CD4-positive, alpha-beta T cell treated with Interleukin-4 for 1 hour (primary cell): ENCODE measurements at places on chromosomes 6 and 20.

- no peak for DNase-seq
Measured at GRCh38 chr6:19754686-19755085, 82.5 kb upstream of the ID4 start.

DNA sequence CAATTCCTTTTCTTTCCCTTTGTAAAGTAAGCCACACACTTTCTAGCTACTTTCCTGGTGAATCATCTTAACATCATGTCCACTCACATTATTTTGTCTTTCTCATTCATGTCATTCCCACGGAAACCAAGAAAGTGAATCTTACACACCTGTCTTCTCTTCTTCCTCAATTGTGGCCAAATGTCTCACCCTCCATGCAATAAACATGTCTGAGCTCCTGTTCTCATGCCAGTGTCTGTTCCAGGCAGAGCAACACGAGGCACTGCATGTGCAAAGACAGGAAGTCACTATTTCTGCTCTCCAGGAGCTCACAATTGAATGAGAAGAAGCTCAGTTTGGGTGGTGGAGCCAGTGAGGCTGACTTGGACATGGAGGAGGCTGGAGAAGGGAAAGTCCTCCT is 29.0 kb upstream of the TMEM244 start:
- no peak for DNase-seq

DNA sequence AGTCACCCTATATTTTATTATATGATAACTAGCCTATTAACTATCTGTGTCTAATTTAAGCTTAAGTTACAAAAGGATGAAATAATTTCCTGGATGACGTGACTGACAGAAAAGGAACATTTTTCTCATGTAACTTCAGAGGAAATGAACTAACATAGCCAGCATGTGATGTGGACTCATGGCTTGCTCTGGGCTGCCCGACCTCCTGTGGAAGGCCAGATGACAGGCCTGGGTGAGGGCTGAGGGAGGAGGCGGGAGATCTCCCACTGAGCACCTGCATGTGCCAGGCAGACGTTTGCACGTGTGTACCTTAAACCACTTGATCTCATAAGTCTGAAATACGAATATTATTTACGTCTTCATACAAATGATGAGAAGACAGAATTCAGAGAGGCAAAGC is 321.1 kb downstream of the SYNE1 start:
- DNase-seq: no peak

GRCh38 chr6:109660526-109661320 is 30.3 kb downstream of the AK9 start:
- DNase-seq: no peak

DNA sequence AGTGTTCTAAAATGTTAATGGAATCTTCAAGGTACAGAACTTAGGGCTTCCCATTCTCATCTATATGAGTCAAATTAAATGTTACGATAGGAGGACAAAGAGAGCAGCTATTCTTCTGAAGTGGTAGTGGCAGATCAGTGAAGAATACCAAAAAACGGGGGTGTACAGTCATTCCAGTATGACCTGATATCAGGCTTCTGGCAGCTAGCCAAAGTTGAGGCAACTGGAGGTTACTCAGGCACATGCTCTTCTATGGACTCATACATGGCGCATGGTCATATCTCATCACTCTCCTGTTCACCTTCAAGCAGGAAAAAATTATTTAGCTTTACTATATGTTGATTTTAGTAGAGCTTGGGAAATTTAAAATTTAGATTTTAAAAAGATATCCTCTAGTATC is 1608.8 kb downstream of the GRIK2 start:
- no peak for DNase-seq

GRCh38 chr20:23005776-23006175 is 29.3 kb upstream of the SSTR4 start:
- no peak for DNase-seq

GRCh38 chr20:21125072-21125848 is 622 bp upstream of the KIZ start:
- DNase-seq: no peak

- no peak for DNase-seq
Measured at GRCh38 chr6:19059102-19059501, 672.0 kb downstream of the RNF144B start.

DNA sequence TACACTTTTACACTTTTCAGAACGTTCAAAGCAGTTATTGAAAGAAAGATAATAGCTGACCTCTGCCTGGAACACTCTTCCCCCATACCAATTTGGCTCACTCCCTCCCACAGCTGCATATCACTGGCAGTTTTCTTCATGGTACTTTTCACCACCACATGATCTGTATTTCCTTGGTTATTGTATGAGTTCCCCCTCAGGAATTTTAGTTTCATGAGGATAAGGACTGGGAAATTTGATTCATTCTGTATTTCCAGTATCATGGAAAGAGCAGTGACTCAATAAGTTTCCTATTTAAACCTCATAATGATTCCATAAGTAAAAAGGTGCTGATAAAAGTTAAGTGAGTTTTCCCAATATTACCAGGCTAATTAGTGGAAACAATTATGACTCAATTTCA is 16.0 kb downstream of the HTR1B start:
- no peak for DNase-seq

GRCh38 chr6:111173946-111174345 is 86.6 kb downstream of the SLC16A10 start:
- no peak for DNase-seq

DNA sequence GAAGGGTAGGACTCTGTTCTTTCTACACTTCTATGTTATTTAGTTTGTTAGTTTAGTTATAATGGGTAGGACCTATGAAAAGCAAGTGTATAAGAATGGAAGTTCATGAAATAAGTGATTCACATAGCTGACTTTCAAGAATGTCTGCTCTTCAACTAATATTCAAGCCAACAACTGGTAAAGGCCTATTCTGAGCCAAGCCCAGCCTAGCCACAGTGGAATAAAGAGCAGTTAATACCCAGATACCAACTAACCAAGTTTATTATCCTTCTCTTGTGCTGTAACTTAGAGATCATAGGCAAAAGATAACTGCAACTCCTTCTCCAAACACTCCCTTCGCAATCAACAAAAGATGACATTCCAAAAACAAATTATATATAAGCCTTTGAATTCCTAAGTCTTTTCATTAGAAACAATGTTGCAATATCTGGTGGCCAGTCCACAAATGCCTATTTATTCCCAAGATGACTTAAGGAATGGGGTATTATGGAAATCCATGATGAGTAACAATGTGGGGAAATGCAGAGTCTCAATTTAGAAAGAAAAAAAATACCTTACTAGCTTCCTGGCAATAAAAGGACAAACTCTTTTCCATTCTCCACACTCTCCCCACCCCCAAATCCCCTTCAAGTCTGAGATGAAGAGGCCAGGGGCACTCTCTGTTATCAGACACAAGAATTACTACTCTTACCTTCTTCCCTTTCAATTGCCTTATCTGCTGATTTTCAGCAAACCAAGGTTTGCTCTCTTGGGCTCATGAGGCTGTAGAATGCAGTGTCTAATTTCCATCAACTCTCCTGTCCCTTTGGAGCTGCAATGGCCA is 27.4 kb downstream of the BTBD9 start:
- DNase-seq: no peak

DNA sequence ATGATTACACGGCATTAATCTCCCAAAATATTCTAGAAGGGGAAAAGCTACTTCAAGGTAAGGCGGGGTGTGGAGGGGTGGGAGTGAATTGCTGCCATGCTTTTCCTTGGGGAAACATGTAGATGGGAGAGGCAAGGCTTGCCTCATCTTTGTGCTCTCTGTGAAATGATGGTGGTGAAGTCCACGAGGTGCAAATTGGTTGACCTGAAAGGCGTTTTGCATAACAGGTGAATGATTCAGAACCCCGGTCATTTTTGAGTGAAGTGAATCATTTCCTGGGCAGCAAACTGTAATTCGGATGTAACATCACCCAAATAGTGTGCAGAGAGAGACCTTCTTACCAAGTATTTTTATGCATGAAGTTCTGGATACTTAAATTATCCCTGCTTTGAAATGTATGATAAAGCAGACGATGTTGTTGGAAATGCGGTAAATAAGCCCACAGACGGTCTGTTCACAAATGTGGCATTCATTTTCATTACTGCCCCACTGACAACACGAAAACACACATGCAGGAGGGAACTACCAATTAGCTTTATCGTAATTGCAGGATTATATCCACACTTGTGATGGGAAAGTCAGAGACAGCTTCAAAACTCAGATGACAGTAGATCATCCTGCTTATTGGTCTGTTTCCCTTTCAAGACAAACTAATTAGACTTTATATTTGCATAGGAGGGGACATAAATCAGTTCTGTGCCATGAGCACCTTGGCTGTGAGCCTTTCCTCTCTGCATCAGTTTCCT is 3.0 kb downstream of the CDH4 start:
- DNase-seq: no peak

- DNase-seq: no peak
Measured at GRCh38 chr20:44204156-44204831, 6.3 kb downstream of the OSER1 start.

- DNase-seq: no peak
Measured at GRCh38 chr6:1082285-1082935, 229.5 kb upstream of the FOXQ1 start.

DNA sequence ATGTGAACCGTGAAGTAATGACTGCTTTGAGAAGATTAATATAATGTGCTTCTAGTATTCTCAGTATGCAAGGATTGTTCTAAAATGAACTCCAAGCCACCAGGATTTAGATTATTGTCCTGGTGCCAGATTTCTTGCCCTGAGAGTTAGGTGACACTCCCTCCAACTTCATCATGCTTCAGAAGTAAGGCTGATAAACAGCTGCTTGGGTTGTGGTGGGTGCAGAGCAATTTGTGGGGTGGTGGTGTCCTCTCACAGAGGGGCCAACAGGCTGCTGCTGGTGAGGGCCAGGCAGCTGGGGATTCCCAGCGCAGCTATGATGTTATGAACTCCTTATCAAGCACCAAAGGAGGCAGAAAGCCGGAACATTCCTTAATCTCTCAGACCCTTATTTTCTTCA is 114.6 kb downstream of the MCHR2 start:
- no peak for DNase-seq

GRCh38 chr6:2503816-2504494 is 246.8 kb downstream of the MYLK4 start:
- no peak for DNase-seq

- no peak for DNase-seq
Measured at GRCh38 chr6:143515061-143515760, 3.7 kb upstream of the FUCA2 start.

DNA sequence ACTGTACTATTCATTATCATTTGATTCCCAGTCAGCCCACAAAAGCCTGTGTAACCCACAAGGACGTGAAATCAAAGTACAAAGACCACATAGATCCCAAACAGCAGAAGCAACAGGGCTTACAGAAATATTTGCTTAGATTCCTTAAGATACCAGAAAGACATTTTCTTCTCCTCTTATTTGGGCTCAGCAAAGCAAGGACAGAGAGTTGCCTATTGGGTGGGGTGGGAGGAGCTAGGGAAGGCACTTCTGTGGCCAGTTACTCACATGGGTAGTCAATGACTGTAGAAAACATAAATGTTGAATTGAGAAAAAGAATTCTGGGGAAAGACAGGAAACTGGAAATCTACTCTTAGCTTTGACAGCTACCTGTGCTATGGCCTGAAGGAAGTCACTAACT is 19.8 kb downstream of the PDE7B start:
- DNase-seq: no peak

DNA sequence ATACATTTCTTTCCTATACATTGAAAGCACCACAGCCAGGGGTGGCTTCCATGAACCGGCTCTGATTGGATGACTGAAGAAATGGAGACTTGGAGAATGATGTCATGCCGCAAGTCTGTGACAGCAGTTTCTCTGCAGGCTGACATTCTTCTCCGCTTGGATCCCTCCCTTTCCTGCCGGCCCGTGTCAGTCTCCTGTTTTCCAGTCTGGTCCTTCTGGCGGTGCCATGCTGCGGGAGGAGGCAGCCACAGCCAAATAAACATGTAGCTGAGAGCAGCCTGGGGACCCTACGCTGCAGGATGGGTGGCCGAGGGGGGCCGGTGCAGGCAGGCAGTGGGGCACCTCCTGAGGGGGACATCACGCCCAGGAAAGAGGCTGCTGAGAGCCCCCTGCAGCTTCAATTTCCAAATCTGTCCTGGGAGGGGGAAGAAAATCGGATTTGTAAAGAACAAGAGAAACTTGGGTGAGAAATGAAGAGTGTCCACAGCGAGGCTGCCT is 178.0 kb downstream of the TAF4 start:
- no peak for DNase-seq

GRCh38 chr20:50735813-50736212 is 4.4 kb downstream of the PARD6B start:
- DNase-seq: no peak

DNA sequence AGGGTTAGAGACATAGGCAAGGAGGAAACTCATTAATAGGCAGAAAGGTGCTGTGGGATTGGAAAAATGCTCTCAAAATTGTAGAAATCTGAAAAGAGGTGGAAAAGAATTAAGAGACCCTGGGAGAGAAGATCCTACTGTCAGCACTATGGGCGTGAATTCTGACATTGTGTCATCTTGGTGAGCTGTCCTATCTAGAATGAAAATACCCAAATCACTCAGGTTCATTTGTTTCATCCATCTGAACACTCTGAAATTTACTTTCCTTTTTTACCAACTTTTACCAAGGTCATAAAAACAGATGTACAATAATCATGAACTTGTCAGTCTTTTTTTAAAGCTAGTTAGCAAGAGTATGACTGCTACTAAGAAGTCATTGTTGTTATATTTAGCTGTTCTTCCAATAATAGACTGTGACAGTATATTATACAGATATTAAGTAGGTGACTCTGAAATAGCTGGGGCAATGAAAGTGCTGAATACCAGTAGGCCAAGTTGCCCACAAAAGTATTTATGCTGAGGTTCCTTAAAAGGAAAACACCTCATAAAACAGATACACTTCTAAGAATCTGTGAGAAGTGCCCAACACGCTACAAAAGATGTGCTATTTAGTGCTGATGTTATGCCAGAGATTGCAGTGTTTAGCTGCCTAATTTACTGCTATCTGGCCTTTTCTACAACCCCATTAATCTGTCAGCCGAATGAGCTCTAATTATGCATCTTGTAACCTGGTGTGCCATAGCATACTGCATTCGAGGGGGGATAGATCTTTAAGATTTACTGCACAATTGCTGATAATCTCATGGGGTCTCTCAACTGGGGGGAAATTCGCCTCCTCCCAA is 217.5 kb upstream of the SUPT3H start:
- no peak for DNase-seq

GRCh38 chr6:109315341-109316110 is 66.7 kb downstream of the CD164 start:
- DNase-seq: no peak

DNA sequence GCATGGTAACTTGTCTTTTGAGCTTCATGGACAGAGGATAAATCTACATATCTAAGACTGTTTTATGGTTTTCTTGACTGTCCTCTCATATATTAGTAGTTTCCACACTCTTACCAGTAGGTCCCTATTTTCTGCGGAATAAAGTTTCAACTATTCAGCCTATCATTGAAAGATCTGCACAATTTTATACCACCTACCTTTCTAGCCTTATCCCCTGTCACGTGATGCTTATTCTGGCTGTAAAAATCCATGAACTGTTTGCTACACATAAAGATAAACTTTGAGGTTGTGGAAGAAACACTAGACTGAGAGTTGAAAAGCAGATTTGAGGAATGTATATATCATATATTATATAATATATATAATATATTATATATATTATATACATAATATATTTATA is 423.8 kb downstream of the TENT5A start:
- DNase-seq: no peak
